ENCODE measurements at places on chromosomes 3 and 15. TPM values are rescaled to one million over a fixed set of nuclear protein-coding genes. Genes with fewer than 3 reads are reported as not detected.

The CPEB1 gene
- total RNA-seq = 6.4 TPM

The SYNPR gene
- 0.13 TPM for total RNA-seq

GRCh38 chr15:63107895-63108546 is 13.6 kb upstream of the LACTB start:
- H3K27me3 ChIP-seq = no peaks in the 10 kb centered on the region
- H3K27ac ChIP-seq = no peak overlapping the region
- no peaks in the 10 kb centered on the region for H3K36me3 ChIP-seq
- DNase-seq = no peak
- no peak overlapping the region for H3K4me3 ChIP-seq

DNA sequence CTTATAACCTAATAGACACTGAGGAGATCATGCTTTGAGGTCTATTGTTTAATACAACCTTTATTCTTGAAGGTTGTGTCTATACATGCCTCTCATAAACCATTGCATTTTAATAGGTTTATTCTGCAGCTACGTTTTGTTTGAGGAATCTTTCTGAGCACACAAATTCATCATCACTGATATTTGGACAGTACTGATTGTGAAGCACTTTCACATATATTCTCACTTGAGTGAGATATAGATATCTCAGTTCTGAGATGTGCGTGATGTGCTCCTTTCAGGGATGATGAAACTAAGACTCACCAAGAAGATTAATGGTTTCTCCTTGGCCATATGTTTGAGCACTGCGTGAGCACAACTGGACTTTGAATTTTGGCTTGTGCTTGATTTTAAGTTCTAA is 374.4 kb downstream of the LPP start:
- no peak for DNase-seq
- no peaks in the 10 kb centered on the region for H3K4me1 ChIP-seq
- H3K36me3 ChIP-seq = no peaks in the 10 kb centered on the region
- no peak overlapping the region for H3K4me3 ChIP-seq
- no peaks in the 10 kb centered on the region for H3K27me3 ChIP-seq

- DNase-seq = no peak
- no peak overlapping the region for H3K27ac ChIP-seq
- no peaks in the 10 kb centered on the region for H3K36me3 ChIP-seq
- H3K4me3 ChIP-seq = no peak overlapping the region
These were observed 48.5 kb upstream of the UBP1 start for GRCh38 chr3:33488683-33489082.

DNA sequence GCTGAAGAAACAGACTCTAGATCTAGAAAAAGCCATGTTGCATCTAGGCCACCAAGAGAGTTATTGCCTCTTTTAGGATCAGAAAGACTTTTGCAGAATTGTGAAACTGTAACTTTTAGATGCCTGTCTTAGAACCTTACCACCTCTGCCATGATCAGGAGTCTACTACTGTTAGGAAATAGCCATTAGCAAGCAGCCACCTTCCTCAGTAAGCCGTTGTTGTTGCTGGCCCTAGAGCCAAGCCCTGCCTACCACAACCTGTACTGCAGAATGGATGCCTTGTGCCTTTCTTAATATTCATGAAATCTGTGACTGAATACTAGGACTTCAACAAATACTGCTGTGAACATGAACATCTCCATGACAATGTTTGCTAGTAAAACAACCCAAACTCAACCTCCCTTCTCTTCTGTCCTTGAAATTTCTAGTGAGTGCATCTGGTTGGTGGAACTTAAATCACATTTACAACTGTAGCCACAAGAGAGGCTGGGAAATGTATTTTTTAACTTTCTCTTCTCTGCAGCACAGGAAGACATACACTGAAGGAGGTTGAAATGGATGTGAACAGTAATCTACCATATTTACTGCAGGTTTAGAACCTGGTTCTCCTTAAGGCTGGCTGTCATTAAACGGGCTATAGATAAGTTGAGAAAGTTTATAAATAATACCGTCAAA is 20.7 kb downstream of the RASA2 start:
- no peaks in the 10 kb centered on the region for H3K4me1 ChIP-seq
- H3K4me3 ChIP-seq = no peak overlapping the region
- no peaks in the 10 kb centered on the region for H3K27me3 ChIP-seq
- H3K36me3 ChIP-seq = no peaks in the 10 kb centered on the region
- no peak for DNase-seq

- no peak overlapping the region for H3K27ac ChIP-seq
- H3K4me3 ChIP-seq = no peak overlapping the region
- H3K4me1 ChIP-seq = peaks cover 3% of the 10 kb centered on the region
- no peak for DNase-seq
These were observed 63.1 kb downstream of the TBL1XR1 start for GRCh38 chr3:177133860-177134815.

GRCh38 chr3:117302428-117302827 is 592.8 kb downstream of the TUSC7 start:
- no peaks in the 10 kb centered on the region for H3K4me1 ChIP-seq
- H3K27me3 ChIP-seq = no peaks in the 10 kb centered on the region
- no peak overlapping the region for H3K27ac ChIP-seq
- no peaks in the 10 kb centered on the region for H3K36me3 ChIP-seq

All from thyroid gland (tissue), 4 donors.